Left lobe of liver (tissue), 2 donors: ENCODE measurements at places on chromosomes 12 and 14. TPM values are rescaled to one million over a fixed set of nuclear protein-coding genes. Genes with fewer than 3 reads are reported as not detected.
A peak's percentile ranks its signal among the peaks of the same experiment; 100 is the strongest.

Gene DEGS2
- 0.93 TPM for total RNA-seq

Gene BRI3BP
- total RNA-seq = 7.4 TPM

Gene CACNA2D4
- 0.83 TPM for total RNA-seq

Gene HOXC4
- total RNA-seq = 0.10 TPM

Gene PPP1R12A
- 15.6 TPM for total RNA-seq

Gene RHNO1
- 1.8 TPM for total RNA-seq

Gene GDF3
- total RNA-seq = not detected

Gene TAS2R50
- total RNA-seq = 0.60 TPM

Gene KRT6C
- not detected for total RNA-seq

Gene JPH4
- total RNA-seq = 0.10 TPM

Gene CACNB3
- 2.6 TPM for total RNA-seq

Gene NYNRIN
- 2.3 TPM for total RNA-seq

Gene HOXC13
- total RNA-seq = not detected

Gene GAPDH
- 1,145 TPM for total RNA-seq

DNA sequence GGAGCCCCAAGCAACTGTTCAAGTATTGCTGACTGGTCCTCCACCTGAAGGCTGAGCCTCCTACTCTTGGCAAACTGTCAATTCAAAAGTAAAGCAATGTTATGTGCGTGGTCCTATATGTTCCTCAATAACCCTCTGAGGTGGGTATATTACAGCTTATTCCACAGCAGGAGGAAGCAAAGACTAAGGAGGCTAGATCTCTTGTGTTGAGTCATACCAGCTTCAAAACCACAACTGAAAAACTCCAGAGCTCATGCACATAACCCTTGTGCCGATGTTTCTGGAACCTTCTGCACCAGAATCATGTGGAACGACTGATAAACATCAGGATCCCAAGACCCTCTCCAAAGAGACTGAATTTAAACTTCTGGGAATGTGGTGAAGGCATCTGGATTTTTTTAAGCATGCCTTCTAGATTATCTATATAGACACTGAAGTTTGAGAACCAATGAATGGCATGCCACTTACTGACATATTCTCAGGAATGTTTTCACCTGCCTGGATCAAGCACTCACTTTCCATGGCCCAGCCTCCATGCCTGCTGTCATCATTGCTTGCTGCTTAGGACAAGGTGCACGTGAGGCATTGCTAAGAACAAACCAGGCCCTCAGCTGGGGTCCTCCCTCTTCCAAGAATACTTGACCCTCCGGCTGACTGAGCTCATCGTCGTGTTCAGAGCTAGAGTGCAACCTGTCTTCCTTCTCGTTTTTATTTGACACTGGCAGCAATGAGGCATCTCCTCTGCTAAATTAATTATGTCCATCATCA is 194.7 kb downstream of the BCL11B start:
- DNase-seq = no peak

- DNase-seq = no peak
These were observed 16.6 kb upstream of the TCP11L2 start for GRCh38 chr12:106285982-106286381.

DNA sequence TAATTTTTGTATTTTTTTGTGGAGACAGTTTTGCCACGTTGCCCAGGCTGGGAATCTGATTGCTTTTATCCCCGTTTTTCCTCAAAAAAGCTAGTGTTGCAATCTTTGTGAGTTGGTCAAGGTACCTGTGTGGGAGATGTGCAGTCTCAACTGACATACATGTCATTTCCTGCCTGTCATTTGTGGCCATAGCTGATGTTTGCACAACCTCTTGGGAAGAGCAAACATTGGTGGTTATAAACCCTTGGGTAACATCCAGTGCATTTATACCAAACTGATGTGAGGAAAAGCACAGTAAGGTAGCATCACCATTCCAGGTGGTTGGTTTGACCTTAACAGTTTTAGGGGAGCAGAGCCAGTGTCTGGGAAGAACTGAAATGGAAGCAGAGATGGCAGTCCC is 54.7 kb downstream of the ATG14 start:
- DNase-seq = no peak

- no peak for DNase-seq
These were observed at the start of gene GALNT16 for GRCh38 chr14:69259527-69260189. TSS of gene GALNT16 (plus strand) at chr14:69260158. CDS start at chr14:69260291, 133 bp downstream.

DNA sequence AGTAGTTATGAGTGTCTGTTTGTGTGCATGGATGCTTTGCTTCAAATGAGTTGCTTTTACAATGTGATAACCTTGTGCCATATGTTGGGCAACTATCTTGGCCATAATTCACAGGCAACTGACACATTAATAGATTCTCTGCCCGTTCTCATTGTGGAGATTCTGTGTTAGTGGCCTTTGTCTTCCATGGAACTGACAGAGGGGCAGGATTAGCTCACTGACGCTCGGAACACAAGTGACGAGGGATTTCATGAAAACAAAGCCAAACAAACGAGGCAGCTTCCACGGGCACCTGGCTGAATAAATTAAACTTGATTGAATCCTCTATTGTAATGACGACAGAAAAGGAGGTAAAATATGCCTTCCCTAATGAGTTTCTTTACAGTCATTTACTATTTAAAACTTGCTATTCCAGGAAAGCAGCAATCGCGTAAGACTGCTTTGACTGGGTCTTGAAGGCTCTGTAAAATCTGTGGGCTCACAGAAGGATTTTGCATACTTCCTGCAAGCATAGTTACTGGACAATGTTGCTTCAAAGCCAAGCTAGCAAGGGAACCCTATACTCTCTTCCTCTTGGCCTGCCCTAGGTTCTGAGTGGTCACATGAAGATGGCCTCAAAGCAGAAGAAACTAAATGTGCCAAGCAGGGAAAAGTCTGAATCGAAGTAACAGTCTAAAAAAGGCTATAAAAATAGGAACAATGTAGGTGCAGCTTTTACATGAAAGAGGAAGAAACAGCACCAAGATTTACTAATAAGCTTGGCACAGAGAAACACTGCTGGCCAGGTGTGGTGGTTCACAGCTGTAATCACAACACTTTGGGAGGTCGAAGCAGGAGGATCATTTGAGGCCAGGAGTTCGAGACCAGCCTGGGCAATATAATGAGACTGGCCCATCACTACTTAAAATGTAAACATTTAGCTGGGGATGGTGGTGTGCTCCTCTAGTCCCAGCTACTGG is 28.1 kb upstream of the SINHCAF start:
- no peak for DNase-seq

GRCh38 chr12:3315201-3315661 is 175.8 kb upstream of the PRMT8 start:
- DNase-seq = no peak

- no peak for DNase-seq
These were observed 217.0 kb downstream of the SYNE2 start for GRCh38 chr14:64069634-64070359.

DNA sequence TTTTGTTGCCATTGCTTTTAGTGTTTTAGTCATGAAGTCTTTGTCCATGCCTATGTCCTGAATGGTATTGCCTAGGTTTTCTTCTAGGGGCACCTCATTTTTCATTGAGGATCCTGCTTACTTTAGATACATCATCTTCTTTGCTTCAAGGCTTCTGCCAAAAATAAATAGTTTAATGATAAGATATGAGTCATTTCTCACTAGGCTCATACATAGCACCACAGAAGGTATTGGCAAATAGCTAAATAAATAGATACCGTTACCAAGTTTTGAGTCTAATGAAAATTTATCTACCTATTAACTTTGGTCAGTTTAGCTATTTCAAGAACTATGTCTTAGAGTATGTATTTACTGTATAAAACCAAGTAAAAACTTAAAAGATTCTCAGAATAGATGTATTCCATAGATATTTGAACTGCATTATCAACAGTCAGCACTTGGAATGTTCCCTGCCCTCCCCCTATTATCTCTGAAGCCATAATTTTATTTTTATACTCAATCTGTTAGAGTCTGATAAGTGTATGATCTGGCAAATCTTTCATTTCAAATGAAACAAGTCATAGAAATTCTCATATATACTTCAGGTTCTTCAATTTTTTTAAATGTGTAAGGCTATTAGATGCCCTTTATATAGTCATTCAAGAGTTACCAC is 310.2 kb downstream of the CCDC91 start:
- DNase-seq = no peak

GRCh38 chr14:96062506-96062905 is 23.3 kb downstream of the C14orf132 start:
- DNase-seq = no peak

GRCh38 chr12:21354641-21355040 is 18.1 kb upstream of the IAPP start:
- no peak for DNase-seq

GRCh38 chr12:102736328-102736727 is 180.7 kb downstream of the PAH start:
- no peak for DNase-seq

DNA sequence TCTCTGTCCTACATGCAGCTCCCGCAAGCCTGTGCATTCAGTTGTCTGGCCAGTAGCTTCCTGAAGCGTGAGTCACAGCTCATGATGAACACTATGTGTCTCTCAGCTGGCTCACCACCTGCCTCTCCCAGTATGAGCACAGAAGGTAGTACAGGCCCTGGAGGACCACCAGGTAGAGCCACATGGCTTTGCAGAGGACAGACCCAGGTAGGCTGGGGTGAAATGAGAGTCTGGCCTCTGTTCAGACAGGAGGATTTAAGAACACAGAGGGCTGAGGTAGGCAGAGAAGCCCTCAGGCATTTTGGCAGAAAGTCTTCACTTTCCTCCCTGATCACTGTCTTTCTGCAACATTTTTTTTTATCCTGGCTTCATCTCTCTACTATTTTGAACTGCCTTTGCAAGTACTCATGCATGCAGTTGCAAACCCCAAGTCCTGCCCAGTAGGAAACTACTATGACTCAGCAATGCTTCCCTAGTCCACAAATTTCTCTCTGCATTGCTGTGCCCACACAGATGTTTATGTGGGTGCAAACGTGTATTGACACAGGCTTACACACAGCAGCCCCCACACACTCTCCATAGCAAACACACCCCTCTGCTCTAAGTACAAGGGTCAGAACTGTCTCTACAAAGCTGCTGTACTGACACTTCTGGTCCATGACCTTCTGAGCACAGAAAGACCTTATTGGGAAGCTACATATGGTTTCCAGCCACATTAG is 7.2 kb upstream of the SDR9C7 start:
- DNase-seq = peak; percentile 64

- DNase-seq = no peak
These were observed 17.5 kb downstream of the SLC6A12 start for GRCh38 chr12:196436-196835.

GRCh38 chr12:12518919-12519318 is 43.7 kb downstream of the DUSP16 start:
- DNase-seq = no peak

DNA sequence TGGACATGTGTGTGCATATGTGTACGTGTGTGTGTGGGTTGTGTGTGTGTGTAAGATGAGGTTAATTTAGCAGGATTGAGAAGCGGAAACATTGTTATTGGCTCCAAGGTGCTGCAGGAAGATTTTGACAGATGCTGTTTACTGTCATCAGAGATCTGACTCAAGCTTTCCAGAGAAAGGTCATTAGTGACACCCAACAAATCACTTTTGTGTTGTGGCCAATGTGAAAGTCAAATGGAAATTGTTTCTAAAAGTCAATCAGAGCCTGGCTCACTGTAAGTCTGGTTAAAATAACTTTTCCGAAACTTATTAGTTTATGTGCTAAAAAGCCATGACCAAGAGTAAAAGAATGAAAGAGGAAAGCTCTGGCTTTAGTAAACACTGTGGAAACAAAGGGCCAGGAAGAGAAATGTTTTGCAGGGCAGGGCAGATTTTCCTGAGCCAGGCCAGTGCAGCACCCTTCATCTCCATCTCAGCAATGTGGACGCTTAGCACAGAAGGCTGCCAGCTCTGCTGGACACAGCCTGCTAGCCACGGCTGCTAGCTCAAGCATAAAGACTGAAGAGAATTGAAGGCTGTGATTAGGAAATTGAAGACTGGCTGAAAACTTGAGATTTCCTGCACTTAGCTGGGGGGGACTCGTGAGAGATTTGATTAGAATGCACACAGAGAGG is 235.8 kb downstream of the NEDD1 start:
- no peak for DNase-seq

- no peak for DNase-seq
These were observed 10.7 kb downstream of the SLC25A47 start for GRCh38 chr14:100333827-100334226.

- DNase-seq = no peak
These were observed 12.5 kb downstream of the AHNAK2 start for GRCh38 chr14:104965561-104966231.

GRCh38 chr14:39243831-39244230 is 10.1 kb downstream of the MIA2 start:
- no peak for DNase-seq

GRCh38 chr12:52247622-52248540 is 14.8 kb downstream of the KRT7 start:
- DNase-seq = no peak

DNA sequence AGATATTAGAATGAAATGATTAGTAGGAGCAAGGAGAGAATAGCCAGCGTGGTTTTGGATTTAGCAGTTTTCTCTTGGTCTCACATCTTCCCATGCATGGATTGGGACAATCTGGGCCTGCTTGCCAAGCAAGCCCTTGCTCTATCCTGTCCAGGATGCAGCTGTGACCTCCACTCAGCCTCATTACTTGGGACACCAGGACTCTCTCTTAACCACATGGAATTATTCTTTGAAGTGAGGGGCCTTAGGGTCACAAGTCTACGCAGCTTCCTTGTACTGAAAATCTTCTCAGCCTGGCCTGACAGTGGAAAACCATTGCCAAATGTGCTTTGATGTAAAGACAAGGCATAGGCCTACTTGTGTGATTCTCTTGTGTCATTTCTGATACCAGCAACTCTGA is 28.0 kb upstream of the DCN start:
- DNase-seq = no peak
